ENCODE measurements at places on chromosomes 1 and 21.

DNA sequence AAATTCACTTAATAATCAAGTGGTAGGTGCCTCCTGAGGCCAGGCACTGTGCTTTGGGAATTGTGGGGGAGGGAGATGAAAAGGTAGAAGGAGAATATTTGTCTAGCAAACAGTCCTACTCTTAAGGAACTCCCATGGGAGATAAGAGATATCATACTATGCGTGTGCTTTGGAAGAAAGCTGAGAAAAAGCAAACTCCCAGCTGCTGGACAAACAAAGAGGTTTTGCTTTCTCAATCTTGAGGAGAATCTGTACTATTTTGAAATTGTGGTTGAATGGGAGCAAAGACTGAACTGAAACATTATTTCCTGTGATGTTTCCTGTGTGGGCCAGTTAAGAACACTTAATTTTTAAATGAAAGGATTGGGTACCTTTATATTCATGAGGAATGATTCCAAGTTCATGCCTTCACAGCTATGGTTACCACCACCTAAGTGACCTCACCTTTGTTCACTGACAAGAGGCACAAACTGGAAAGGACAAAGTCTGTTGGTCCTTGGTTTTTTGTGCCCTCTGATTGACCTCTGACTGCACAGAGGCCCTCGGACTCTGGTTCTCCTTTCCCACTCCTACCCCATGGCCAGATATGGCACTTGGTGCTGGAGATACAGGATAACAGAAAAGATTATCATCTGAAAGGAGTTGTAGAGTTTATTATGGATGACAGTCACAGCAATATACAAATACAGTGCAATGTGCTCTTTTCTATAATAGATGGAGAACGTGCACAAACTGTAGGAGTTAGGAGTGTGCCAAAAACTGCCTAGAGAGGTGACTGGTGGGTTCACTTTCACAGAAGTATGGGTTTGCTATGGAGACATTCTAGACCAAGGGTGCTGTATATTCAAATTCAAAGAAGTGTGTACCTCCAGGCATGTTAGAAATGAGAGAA is 1.6 kb downstream of the CD53 start:
- no peak for DNase-seq

DNA sequence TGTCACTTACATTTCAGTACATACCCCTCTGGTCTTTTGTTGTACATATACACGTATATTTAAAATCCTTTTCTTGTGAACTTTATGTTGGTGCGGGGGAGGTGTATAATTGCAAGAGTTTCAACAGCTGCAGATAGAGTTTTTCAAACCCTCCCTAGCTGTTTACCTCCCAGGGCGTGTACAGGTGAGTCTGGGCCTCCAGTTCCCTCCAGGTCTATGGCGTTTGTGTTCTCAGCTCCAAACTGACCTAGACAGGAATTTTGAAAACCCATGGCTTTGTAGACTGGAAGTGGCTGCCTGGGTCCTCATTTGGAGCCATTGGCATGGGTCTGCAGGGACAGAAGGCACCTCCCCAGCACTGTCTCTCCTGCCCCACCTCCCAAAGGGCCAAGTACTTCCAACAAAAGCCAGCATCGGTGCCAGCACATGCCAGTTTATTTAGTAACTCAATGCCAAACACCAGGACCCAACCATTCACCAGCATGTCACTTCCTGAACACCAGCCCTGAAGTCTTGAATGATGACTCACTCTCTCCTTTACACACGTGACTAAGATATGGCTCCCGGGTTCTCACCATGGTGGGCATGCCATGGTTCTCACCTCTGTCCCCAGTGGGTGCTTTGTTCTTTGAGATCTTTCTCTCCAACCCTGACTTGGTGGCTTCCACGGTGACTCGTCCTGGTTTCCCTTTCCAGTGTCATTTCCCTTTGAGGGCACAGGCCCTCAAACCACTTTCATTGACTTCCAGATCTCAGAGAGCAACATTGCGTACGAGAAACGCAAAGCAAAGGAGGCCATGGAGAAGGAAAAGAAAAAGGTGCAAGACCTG is 57.3 kb upstream of the EFHD2 start:
- DNase-seq, result peak; percentile 23

DNA sequence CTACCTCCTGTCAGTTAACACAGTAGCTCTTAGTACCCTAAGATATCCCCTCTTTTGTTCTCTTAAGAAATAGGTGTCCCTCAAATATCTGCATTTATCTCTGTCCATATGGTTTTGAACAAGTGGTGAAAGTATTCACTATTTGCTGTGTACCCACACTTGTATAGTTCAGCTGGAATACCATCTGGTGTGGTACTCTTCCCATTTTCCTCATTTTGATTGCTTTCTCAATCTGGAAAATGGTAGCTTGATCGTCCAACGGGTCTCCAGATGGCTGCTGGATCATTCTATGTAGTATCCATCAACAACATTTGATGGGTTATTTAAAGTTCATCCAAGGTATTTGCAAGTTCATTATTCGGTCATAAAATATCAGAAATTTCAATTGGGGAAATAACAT is 100.3 kb upstream of the DPYD start:
- DNase-seq, result no peak

- DNase-seq, result no peak
Measured at GRCh38 chr1:30166174-30166573, 557.2 kb downstream of the MATN1 start.

DNA sequence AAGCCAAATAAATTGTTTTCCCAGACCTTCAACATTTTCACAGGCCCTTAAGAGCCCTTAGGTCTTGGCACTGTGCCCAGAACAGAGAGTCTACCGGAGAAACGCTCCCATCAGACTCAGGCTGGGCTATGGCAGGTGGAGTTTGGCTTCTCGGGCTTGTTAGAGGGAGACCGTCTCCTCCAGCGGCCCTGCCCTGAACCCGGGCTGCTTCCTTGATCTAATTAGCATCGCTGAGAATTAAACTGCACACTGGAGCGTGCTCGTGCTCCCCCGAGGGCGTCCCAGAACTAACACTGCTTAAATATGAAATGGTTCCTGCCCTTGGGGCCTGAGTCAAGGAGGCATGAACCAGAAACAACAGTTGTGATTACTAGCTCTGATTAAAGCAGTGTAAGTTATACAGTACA is 634.4 kb downstream of the MATN1 start:
- DNase-seq, result peak; percentile 87

DNA sequence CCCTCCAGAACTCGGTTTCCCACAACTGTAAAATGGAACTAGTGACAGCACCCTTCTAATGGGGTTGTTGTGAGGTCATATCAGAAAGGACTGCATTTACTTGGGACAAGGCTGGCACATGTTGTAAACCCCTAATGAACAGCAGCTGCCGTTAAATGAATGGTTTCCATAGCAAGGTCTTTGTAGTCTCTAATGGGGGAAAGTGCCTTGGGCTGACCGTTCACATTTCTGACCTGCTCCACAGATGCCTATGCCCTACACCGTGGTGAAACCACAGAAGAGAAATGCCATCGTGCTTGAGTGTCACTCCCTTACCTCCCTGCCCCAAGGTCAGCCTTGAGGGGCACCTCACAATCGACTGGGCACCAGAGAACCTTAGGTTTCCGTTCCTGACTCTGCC is 143.1 kb downstream of the ZSCAN20 start:
- DNase-seq, result no peak

Measured in COR-L47 (cell line).